WTC11 (cell line): ENCODE measurements at places on chromosomes 6 and 20.
A peak's percentile ranks its signal among the peaks of the same experiment; 100 is the strongest.

DNA sequence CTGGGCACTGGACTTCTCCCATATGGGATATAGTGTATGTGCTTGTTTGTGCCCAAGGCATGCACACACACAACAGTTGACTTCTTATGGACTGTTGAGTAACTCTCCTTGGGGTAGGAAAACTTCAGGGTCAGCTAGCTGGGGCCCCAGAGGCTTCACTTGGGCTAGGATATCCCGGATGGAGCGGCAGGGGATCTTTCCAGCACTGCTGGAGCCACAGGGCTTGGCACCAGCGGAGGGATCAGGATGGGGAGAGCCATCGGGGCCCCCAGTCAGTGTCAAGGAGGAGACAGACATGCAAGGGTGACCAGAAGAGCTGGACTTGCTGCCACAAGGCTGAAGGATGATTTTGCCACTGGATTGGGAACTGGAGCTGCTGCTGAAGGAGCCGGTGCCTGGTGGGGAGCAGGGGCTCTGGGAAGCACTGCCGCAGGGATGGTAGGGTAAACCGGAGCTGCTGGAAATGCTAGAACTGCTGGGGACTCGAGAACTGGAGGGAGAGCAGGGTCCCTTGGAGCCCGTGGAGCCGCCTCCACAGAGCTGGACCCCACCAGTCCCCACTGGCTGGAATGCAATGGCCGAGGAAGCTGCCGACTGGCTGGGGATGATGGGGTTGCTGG, 1.5 kb downstream of the PSORS1C1 start:
- no peak for DNase-seq

DNA sequence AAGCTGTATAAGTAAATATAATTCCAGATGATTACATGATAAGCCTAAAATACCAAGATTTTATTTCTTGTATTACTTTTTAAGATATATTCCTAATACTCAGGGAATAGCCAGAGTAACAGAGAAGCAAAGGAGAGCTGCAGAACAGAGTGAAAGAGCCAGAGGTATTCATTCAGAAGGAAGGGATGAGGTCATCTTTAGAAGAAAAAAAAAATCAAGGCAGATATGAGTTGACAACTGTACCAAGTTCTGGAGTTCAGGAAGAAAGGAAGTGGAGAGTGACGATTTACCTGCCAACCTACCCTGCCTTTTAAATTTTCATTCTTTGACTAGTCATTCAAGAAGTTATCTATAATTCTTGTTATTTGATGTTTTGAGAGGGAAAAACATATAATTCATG, 28.8 kb upstream of the NHSL1 start:
- DNase-seq, result no peak

- no peak for DNase-seq
Observed at GRCh38 chr6:5509106-5509505, 247.8 kb downstream of the FARS2 start.

DNA sequence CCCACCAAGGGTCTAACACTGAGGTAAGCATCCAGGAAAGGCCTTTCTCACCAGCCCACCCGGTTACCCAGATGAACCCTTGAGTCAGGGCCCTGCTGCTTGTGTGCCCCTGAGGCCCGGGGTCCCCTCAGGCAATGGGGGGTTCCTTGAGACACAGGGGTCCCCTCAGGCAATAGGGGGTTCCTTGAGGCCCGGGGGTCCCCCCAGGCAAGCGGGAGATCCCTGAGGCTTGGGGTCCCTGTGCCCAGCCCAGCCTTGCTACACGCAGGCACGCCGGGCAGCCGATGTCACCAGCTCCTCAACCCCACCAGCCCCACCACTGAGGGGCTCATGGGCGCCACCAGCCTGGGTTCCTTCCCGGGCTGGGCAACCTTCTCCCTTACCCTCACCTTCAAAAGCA, 247.2 kb downstream of the TTLL2 start:
- DNase-seq, result no peak

DNA sequence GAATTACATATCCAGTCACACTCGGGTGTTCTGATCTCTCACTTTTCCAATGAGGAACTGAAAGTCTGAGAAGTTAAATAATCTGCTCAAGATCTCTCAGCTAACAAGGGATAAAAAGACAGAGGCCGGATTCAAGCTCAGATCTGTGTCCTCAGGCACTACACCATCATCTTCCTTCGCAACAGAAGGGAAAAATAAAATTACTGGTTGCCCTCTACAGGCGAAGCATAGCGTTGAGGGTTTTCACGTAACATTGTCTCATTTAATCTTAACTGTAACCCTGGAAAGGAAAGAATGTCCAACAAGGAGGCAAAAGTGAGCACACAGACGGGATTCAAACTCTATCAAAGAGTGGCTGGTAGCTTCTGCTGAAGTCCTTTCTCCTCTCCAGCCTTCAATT, 67.8 kb upstream of the ANKEF1 start:
- no peak for DNase-seq

DNA sequence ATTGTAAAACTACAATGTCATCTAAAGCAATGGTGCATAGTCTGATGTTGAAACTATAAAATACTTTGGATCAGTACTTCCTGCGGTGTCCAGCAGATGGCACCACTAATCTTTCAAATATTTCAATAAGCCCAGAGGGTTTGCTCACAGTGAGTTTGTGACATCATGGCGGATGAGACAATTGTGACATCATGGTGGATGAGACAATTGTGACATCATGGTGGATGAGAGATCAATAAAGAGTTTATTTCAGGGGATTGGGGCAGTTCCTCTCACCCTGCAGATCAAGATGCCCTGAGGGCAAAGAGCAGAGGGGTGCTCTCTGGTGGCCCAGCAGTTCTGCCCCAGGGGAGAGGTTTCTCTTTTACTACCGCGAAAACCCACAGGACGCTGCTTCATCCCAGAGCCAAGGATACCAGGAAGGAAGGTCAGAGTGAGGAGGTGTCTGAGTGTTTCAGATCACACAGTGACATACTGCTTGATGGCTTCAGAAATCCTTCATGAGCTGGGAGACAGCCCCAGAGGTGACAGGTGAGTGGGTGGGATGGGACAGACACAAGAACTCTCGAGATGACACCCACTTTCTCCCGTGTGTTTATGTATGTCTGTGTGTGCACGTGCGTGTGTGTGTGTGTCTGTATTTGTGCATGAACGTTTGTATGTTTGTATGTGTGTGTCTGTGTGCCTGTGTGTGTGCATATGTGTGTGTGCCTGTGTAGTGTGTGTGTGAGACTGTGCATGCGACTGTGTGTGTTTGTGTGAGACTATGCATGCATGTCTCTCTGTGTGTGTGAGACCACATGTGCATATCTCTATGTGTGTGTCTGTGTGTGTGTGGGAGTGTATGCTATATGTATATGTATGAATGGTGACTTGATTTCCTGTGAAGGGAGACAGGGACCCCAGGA, 7.3 kb upstream of the ULBP2 start:
- peak; percentile 55 for DNase-seq

- DNase-seq, result no peak
Observed at GRCh38 chr20:1879934-1880333, 15.3 kb upstream of the SIRPA start.

- no peak for DNase-seq
Observed at GRCh38 chr6:96624957-96625356, 62.0 kb downstream of the FHL5 start.

GRCh38 chr6:80021591-80021990, 17.1 kb downstream of the TTK start:
- no peak for DNase-seq

- no peak for DNase-seq
Observed at GRCh38 chr6:164322533-164322932, 908.0 kb downstream of the QKI start.

- no peak for DNase-seq
Observed at GRCh38 chr20:19531446-19531845, 226.6 kb upstream of the RIN2 start.

- no peak for DNase-seq
Observed at GRCh38 chr20:45153147-45153546, 21.6 kb upstream of the PI3 start.

GRCh38 chr6:51929934-51930574, 157.4 kb downstream of the PKHD1 start:
- no peak for DNase-seq

DNA sequence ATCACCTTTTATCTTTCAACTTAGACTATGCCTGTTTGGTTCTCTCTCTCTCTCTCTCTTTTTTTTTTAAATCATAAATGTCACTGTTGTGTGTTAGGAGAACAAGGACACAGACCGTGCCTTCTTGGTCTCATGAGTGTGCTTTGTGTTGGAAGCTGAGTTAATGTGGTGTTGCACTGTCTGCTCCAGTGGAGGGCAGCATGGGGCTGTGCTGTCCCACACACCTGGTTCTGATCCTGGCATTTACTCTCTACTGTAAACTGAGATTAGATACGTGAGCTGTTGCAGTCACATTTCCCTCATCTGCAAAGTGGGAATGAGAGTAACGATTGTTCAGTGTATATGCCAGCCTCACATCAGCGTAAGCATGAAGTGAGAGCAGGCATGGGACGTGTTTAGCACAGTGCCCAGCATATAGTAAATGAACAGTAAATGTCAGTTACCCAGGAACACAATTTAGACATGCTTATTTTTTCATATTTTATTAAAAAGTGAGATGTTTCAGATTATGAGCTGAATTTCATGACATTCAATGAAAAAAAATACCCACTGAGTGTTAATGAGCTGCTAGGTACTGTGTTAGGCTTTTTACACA, 161.1 kb downstream of the FARS2 start:
- peak; percentile 56 for DNase-seq

- no peak for DNase-seq
Observed at GRCh38 chr6:82144007-82144851, 103.3 kb downstream of the IBTK start.

DNA sequence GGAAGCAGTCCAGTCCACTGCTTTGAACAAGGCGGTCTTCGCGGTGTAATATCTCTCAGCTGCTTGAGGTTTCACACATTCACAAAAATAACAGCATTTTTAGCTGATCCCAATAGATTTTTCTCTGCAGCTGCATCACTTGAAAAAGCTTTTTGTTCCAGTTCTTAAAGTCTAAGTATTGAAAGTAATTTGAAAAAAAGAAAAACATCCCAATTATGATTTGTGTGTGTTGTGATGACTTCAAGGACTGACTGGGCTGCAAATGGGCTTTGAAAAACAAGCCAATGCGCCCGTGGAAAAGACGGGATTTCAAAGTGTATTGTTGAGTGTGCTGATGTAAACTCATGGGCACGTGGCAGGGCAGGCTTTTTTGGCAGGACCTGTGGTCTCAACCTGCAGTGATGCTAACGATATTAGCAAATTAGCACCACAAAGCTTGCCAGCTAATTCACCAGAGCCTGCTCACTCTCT, 151.1 kb downstream of the TMEM242 start:
- DNase-seq, result no peak

GRCh38 chr6:26129656-26130055, 42.4 kb downstream of the HFE start:
- no peak for DNase-seq

- no peak for DNase-seq
Observed at GRCh38 chr6:105077596-105078385, 102.0 kb downstream of the POPDC3 start.

- DNase-seq, result peak; percentile 70
Observed at GRCh38 chr6:151313066-151313491, 73.3 kb downstream of the AKAP12 start.

DNA sequence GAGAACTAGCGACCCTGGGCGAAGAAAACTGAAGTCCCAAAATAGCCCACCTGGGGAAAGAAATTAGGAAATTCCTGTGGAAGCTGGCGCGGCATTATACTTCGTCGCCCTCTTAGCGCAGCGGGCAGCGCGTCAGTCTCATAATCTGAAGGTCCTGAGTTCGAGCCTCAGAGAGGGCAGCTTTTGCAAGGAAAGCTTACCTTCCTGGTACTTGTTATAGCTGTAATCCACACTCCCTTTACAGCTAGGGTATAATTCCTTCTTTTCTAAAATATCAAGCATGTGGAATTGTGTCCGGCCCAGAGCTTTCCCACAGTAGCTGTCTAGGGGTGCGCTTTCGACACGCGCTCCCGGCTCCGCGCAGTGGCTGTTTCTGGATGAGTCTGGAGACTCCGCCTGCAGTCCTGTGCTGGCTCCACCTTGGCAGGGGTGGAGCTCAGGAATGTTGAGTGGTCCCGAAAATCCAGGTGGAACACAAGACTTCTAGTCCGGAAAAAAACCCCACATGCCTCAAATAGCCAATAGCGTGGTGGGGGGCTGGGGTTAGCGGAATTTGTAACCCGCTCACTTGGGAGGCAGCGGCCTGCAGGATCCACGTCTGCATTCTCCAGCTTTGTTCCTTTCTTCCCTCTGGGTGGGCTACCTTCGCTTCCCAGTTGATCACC, 83.7 kb upstream of the ZNF322 start:
- DNase-seq, result peak; percentile 72

- DNase-seq, result no peak
Observed at GRCh38 chr6:138560130-138560860, 61.0 kb upstream of the NHSL1 start.

- peak; percentile 90 for DNase-seq
Observed at GRCh38 chr20:2005831-2006426, 12.1 kb upstream of the PDYN start.

DNA sequence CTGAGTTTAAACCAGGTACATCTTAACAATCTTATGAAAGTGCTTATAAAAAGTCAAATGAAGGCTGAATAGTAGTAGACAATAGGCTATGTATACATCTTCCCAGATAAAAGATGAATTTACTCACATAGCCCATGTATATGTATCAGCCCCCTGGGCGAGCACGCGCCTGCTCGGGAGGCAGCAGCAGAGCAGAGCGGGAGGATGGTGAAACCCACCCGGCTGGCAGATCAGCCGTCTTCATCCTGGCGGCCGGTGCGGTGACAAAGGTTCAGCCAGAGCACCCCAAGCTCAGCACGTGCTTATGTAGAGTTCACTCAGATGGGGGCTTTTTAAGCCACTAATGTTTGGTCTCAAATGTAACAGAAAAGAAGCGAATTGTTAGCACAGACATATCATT, 184.8 kb downstream of the KIF6 start:
- DNase-seq, result no peak

GRCh38 chr20:39669659-39670058, 707.5 kb downstream of the DHX35 start:
- no peak for DNase-seq

GRCh38 chr6:165960695-165961094, 207.0 kb downstream of the TBXT start:
- DNase-seq, result no peak

GRCh38 chr6:96992343-96992730, 67.8 kb downstream of the KLHL32 start:
- DNase-seq, result no peak

GRCh38 chr20:23365390-23366165, 3.6 kb downstream of the GZF1 start:
- DNase-seq, result no peak

DNA sequence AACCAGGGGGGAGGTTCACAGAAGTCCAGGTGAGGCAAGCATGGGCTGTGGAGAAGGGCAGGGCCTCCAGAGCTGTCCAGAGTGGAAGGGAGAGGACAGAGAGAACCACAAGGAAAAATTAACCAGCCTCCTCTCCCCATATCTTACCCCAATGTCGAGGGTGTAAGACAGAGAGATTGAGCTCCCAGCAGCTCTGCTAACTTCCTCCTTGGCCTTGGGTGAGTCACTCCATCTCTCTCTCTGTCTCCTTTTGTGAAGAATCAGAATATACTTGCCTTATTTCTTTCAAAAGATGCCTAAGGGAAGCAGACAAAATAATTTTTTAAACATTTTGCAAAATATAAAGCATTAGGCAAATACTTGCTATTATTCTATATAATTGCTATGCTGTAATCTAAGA, 58.3 kb upstream of the IYD start:
- no peak for DNase-seq

- DNase-seq, result no peak
Observed at GRCh38 chr6:4287811-4288244, 152.5 kb upstream of the ECI2 start.
